ENCODE measurements at places on chromosomes 12 and 14.

- DNase-seq = no peak
Observed at GRCh38 chr12:28223025-28223554, 32.8 kb downstream of the CCDC91 start.

GRCh38 chr12:131371401-131372170, 339.3 kb upstream of the SFSWAP start:
- no peak for DNase-seq

DNA sequence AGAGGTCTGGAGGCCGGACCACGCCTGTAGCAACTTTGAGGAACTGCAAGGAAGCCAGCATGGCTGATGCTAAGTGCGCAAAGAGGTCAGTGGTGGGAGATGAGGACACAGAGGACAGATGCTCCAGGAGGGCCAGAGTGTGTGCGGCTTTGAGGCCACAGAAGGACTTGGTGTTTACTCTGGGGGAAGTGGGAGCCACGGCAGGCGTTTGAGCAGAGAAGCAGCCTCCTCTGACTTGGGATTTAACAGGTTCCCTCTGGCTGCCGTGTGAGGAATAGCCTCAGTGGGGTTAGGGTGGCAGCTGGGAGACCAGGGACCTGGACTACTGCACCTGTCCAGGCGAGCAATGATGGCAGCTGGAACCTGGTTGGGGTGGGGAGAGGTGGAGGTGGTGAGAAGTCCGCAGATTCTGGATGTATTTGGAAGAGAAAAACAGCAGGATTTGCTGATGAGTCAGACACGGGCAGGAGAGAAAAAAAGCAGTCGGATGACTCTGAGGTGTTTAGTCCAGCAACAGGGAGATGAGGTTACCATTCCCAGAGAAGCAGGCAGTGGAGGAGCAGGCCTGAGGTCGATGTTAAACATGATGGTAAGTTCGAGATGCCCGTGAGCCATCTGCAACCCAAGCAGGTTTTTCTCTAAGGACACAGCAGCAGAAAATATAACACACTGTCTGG, 143.5 kb downstream of the SCARB1 start:
- no peak for DNase-seq

DNA sequence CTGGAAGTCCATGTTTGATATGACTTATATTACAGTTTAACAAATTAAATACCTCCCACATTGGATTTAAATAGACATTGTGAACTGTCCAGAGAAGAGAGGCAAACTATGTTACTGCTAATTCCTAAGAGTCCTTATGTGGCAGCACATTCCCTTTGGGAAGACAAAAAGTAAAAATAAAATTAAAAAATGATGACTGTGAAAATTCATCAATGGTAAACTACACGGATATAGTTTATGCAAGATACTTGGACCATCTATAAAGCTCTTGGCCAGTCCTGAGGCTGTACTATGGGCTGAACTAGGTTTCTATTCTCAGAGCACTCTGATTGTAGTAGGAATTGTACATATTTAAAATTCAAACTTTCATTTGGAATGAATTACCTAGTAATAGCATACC, 206.4 kb downstream of the LRRK2 start:
- DNase-seq = no peak

DNA sequence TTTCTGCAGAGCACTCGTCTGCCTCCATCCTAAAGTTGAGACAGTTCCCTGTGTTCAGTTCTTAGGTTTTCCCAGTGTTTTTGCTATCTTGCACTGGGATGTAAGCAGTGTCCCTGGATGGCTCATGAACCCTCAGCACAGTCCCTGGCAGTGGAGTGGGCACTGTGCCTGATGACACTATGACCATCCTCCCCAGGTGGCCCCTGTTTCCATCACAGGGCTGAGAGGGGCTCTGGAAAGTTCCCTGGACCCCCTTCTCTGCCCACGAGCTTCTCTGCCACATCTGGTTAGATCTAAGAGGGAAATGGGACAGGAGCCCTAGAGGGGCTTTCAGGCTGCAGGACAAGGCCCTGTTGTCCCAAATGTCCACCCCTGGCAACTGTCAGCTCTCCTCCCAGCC, 249.8 kb upstream of the SFSWAP start:
- DNase-seq = no peak

Measured in stimulated activated CD8-positive, alpha-beta memory T cell treated with anti-CD3 and anti-CD28 coated beads, Interleukin-12 subunit alpha, Interleukin-12 subunit beta, amount 100 ng/mL, for 4 hours (primary cell).